ENCODE measurements at places on chromosomes 5 and 9. TPM values are rescaled to one million over a fixed set of nuclear protein-coding genes. Genes with fewer than 3 reads are reported as not detected.

DNA sequence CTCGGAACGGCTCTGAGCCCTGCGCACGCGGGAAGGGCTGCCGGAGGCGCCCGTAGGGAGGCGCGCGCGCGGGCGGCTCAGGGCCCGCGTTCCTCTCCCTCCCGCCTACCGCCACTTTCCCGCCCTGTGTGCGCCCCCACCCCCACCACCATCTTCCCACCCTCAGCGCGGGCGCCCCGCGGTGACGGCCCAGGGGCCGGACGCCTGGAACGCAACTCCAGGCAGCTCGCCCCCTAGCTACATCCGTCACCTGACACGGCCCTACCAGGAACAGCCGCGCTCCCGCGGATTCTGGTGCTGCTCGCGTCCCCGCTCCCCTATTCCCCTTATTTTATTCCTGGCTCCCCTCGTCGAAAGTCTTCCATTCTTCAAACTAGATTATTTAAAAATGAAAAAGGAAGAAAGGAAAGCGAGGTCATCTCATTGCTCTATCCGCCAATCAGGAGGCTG lies at the start of gene CDKN2B-AS1:
Gene CDKN2B-AS1, plus strand, starts transcription at position 236 of the 450 bp plus-strand sequence.
- peak within 1 kb of the TSS; percentile 84 for H3K27ac ChIP-seq
- H3K4me1 ChIP-seq: peaks cover 24% of the 10 kb centered on the region
- no peaks in the 10 kb centered on the region for H3K27me3 ChIP-seq
- no peaks in the 10 kb centered on the region for H3K36me3 ChIP-seq
- DNase-seq: peak; percentile 91
- H3K4me3 ChIP-seq: peak within 1 kb of the TSS; percentile 94

GRCh38 chr5:6485441-6485840 lies 36.8 kb downstream of the UBE2QL1 start:
- no peak overlapping the region for H3K4me3 ChIP-seq
- H3K27me3 ChIP-seq: no peaks in the 10 kb centered on the region
- no peak for DNase-seq
- no peaks in the 10 kb centered on the region for H3K36me3 ChIP-seq
- H3K27ac ChIP-seq: no peak overlapping the region

DNA sequence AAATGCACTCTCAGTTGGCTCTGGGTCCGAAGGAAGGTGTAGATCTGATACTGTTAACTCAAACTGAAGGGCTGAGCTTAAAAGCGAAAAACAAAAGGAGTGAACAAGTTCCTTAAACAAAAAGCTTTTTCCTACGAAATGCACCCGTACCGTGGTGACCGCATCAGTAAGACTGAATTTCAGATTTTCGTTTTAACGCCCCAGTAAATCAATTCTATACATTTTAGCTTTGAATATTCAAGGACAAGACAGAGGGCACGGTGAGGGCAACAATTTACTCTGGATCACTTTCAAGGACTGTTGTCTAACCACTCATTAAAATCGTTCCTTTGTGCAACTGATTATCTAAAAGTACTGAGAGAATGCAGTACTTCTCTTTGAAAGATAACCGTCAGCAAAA lies 1.9 kb downstream of the HOMER1 start:
- no peaks in the 10 kb centered on the region for H3K36me3 ChIP-seq
- peak overlapping the region; percentile 72 for H3K4me3 ChIP-seq

The PCDHB12 gene
- 0.59 TPM for total RNA-seq

- H3K36me3 ChIP-seq: no peaks in the 10 kb centered on the region
- DNase-seq: no peak
- no peak overlapping the region for H3K27ac ChIP-seq
- no peaks in the 10 kb centered on the region for H3K4me1 ChIP-seq
- H3K27me3 ChIP-seq: peaks cover 4% of the 10 kb centered on the region
- no peak overlapping the region for H3K4me3 ChIP-seq
Measured at GRCh38 chr5:133390416-133391353, 221.7 kb downstream of the FSTL4 start.

DNA sequence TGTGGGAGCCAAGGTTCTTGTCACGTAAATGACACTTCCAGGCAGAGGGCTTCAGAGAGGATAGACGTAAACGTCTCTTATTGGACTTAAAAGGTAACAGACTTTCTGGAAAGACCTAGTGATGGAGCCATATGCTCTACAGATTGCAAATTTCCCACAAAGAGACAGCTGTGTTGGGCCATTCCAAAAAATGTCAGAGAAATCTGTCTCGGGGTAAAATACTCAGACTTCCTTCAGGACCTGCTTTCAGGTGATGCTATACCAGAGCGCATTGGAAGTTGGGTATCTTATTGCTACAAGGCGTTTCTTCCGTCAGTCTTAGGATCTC lies 29.2 kb downstream of the PROP1 start:
- DNase-seq: no peak
- H3K4me3 ChIP-seq: no peak overlapping the region
- no peak overlapping the region for H3K27ac ChIP-seq
- H3K36me3 ChIP-seq: no peaks in the 10 kb centered on the region

- peak overlapping the region; percentile 45 for H3K4me3 ChIP-seq
- peak overlapping the region; percentile 99 for H3K27ac ChIP-seq
- H3K27me3 ChIP-seq: no peaks in the 10 kb centered on the region
- H3K4me1 ChIP-seq: peaks cover 65% of the 10 kb centered on the region
- DNase-seq: peak; percentile 84
Measured at GRCh38 chr5:179275381-179275878, 69.8 kb downstream of the ADAMTS2 start.

DNA sequence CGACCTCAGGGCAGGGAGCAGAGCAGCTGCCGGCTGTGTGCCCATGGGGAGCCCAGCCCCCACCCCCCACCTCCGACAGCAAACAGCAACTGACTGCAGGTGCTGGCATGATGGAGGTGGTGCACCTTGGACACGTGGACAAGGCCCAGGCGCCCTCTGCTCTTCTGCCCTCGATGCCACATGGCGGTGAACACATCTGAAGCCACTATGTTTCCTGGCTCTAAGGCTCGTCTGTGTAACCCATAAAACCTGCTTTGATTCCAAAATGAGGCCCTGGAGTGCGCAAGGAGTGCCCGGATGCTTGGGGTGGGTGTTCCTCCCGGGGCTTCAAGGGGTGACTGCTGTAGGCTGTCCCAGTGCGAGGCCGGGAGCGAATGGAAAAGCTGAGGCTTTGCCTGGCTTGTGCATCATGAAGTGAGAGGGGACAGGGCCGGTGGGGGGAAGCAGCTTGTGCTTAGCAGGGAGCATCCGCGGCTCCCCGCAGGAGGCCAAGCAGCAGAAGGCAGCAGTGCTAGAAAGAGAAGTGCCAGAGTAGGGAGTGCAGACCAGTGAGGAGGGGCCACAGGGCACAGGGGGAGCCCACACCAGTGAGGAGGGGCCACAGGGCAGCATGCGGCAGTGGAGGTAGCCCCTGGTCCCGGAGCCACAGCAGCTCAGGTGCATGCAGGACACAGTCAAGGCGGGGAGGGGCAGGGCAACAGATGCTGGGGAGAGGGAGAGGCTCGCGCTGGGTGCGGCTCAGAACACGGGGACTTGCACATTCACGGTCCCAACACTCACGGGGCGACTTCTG lies 30.0 kb downstream of the NKD2 start:
- no peak overlapping the region for H3K27ac ChIP-seq
- peak; percentile 80 for DNase-seq
- H3K36me3 ChIP-seq: no peaks in the 10 kb centered on the region
- no peak overlapping the region for H3K4me3 ChIP-seq

GRCh38 chr9:115133649-115134048 lies 15.7 kb upstream of the TNC start:
- H3K36me3 ChIP-seq: no peaks in the 10 kb centered on the region
- peak overlapping the region; percentile 76 for H3K27ac ChIP-seq
- H3K4me1 ChIP-seq: peaks cover 28% of the 10 kb centered on the region

The SLC26A2 gene
- total RNA-seq: 22.1 TPM

- DNase-seq: no peak
- no peaks in the 10 kb centered on the region for H3K36me3 ChIP-seq
- no peak overlapping the region for H3K4me3 ChIP-seq
Measured at GRCh38 chr5:56450766-56451165, 217.6 kb upstream of the ANKRD55 start.

- no peaks in the 10 kb centered on the region for H3K36me3 ChIP-seq
- no peak overlapping the region for H3K4me3 ChIP-seq
- H3K4me1 ChIP-seq: peaks cover 28% of the 10 kb centered on the region
- DNase-seq: peak; percentile 62
- peak overlapping the region; percentile 96 for H3K27ac ChIP-seq
Measured at GRCh38 chr9:127185181-127185580, 62.7 kb upstream of the ANGPTL2 start.

GRCh38 chr9:88773627-88774244 lies 217.5 kb upstream of the S1PR3 start:
- no peaks in the 10 kb centered on the region for H3K27me3 ChIP-seq
- H3K4me1 ChIP-seq: peaks cover 66% of the 10 kb centered on the region
- H3K27ac ChIP-seq: peak overlapping the region; percentile 95
- DNase-seq: no peak

- H3K4me1 ChIP-seq: peaks cover 39% of the 10 kb centered on the region
- peak overlapping the region; percentile 79 for H3K4me3 ChIP-seq
- peaks cover 43% of the 10 kb centered on the region for H3K36me3 ChIP-seq
- peak; percentile 19 for DNase-seq
- H3K27me3 ChIP-seq: no peaks in the 10 kb centered on the region
Measured at GRCh38 chr9:73155377-73155776, 3.7 kb downstream of the ANXA1 start.

DNA sequence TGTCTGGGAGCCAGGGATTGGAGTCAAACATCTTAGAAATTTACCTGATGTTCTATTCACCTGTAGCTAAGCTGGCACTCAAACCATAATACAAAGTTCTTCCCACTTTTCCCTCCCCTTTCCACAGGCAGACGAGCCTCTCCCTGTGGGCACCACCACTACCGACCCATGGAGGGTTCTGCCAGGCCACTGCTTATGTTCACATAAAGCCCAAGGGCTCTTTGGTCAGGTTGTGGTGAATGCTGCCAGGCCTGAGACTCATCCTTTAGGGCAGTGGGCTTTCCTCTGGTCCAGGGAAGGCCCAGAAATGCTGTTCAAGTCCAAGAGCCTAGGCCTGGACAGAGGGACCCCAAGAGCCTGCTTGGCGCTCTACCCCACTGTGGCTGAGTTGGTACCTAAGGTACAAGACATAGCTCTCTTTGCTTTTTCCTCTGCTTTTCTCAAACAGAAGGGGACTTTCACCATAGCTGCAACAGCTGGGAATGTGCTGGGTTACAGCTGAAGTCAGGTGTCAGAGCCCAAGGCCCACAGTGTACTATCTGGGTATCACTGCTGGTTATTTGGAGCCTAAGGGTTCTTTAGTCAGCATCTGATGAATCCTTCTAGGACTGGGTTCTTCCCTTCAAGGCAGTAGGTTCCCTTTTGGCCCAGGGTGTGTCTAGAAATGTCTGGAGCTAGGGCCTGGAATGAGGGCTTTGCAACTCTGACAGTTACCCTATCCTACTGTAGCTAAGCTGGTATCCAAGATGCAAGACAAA lies 620.1 kb downstream of the TLE1 start:
- H3K27me3 ChIP-seq: no peaks in the 10 kb centered on the region
- H3K27ac ChIP-seq: no peak overlapping the region
- no peaks in the 10 kb centered on the region for H3K4me1 ChIP-seq
- no peaks in the 10 kb centered on the region for H3K36me3 ChIP-seq

DNA sequence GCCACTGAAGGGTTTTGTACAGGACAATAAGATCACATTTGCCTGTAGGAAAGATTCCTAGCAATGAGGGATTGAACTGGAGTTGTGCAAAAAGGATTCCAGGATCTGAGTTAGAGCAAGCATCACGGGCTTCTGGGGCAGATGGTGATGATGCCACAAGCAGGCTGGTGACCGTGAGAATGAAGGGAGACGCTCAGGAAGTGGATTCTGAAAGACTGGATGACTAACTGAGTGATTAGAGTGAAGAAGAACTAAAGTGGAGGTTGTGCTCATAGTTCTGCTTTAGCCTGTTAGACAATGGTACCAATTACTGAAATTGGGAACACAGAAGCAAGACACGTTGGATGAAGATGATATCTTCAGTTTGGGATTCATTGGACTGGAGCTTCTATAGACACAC lies 168.2 kb downstream of the CD180 start:
- no peaks in the 10 kb centered on the region for H3K27me3 ChIP-seq
- H3K4me3 ChIP-seq: no peak overlapping the region
- H3K27ac ChIP-seq: no peak overlapping the region
- peaks cover 22% of the 10 kb centered on the region for H3K4me1 ChIP-seq
- no peak for DNase-seq

The FAM78A gene
- total RNA-seq: 0.59 TPM

The RAD1 gene
- 58.3 TPM for total RNA-seq

DNA sequence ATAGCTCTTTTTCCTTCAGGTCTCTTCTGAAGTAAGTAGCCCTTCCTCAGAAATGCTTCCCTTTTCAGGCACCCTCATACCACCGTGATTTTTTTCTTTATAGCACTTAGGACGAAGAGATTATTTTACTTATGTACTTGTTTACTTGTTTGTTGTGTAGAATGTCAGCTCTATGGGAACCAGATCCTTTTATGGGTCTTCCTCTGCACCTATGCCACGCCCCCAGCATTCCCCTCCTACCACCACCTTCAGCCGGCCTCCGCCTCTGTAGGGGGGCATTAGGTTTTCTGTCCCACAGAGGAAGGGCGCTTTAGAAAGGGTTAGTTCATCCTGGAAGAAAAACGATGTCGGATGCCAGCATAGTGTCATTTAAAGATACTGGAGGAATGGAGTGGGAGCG lies 1.8 kb downstream of the CDKN2B-AS1 start:
- peak overlapping the region; percentile 94 for H3K4me3 ChIP-seq
- H3K27me3 ChIP-seq: no peaks in the 10 kb centered on the region
- no peak overlapping the region for H3K27ac ChIP-seq
- no peaks in the 10 kb centered on the region for H3K36me3 ChIP-seq

DNA sequence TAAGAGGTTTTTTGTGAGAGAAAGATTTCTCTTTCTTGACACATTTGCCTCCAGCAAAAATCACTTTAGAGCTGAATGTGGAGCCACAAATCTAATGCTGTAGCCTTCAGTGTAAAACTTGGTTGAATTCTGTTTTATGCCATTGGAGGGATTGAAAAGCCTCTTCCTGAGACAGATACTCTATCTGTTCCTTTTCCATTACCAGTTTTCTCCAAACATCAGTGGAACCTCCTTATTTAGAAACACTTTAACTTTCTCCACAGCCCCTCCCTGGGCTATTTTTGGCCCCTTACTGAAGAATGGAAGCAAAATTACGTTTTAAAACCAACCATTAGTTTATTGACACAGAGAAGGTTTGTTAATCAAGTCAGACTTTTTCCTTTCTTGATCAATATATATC lies 155.3 kb downstream of the PJA2 start:
- no peak for DNase-seq
- H3K4me3 ChIP-seq: no peak overlapping the region
- H3K27me3 ChIP-seq: no peaks in the 10 kb centered on the region

- no peak for DNase-seq
- peaks cover 18% of the 10 kb centered on the region for H3K4me1 ChIP-seq
- H3K27ac ChIP-seq: no peak overlapping the region
- no peak overlapping the region for H3K4me3 ChIP-seq
Measured at GRCh38 chr9:69963803-69964202, 79.8 kb upstream of the MAMDC2 start.
